M059J (cell line): ENCODE measurements at places on chromosomes 7 and 10.

GRCh38 chr7:130232209-130232608 is 24.5 kb downstream of the SSMEM1 start:
- DNase-seq: no peak

DNA sequence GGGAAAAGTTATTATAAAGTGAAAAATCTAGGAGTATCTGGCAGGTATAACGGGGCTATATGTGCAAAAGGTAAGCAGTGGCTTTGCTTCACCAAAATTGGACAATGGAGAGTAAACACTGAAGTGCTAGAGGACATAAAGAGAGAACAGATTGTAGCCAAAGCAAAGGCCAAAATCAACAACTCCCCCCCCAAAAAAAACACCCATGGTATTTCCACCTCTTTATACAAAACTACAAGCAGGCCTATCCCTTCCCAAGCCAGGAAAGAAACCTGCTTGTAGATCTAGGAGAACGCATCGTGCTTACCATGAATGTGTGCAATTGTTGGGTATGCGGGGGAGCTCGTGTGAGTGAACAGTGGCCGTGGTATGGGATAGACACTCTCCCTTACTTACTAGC is 9.2 kb upstream of the AKR1B1 start:
- DNase-seq: no peak

GRCh38 chr7:24720283-24720682 is 37.0 kb downstream of the GSDME start:
- no peak for DNase-seq

- DNase-seq: no peak
These were observed 11.7 kb upstream of the ZNF862 start for GRCh38 chr7:149826344-149827088.

GRCh38 chr10:87622314-87623004 is 37.2 kb upstream of the PAPSS2 start:
- DNase-seq: no peak

GRCh38 chr10:99775850-99776249 is 6.6 kb upstream of the ABCC2 start:
- DNase-seq: peak; percentile 84

DNA sequence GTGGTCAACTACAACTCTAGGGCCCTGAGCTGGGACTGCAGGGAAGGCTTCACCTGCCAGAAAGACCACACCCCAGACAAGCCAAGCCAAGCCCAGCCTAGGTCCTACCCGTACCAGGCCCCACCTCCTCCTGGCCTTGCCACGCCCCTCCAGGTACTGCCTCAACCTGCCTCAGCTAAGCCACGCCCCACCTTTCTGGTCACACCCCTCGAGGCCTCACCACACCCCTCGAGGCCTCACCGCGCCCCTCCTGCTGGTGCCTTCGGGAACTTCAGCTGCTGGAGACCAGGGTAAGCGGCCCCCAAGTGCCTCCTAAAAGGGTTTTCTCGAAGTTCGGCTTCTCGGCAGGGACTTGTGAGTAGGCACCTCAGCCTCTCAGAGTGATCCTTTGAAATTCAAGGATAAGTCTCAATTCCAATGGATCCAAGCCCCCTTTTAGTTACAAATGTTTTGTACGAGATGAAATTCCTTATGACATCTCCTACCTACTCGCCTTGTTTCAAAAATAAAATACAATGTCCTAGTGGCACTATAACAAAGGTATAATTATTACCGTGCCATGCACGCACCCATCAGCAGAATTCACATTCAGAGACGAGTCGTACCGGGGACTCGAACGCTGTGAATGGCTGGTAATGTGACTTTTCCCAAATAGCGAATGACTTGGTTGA is 171.2 kb downstream of the ARHGAP21 start:
- no peak for DNase-seq

- peak; percentile 75 for DNase-seq
These were observed 5.2 kb upstream of the CAMK2G start for GRCh38 chr10:73879296-73880173.

GRCh38 chr10:93221171-93221496 is 147.4 kb downstream of the CYP26A1 start:
- DNase-seq: no peak

GRCh38 chr7:129665013-129665401 is 53.5 kb downstream of the NRF1 start:
- DNase-seq: peak; percentile 99

GRCh38 chr7:12161146-12161545 is 49.9 kb upstream of the TMEM106B start:
- no peak for DNase-seq

DNA sequence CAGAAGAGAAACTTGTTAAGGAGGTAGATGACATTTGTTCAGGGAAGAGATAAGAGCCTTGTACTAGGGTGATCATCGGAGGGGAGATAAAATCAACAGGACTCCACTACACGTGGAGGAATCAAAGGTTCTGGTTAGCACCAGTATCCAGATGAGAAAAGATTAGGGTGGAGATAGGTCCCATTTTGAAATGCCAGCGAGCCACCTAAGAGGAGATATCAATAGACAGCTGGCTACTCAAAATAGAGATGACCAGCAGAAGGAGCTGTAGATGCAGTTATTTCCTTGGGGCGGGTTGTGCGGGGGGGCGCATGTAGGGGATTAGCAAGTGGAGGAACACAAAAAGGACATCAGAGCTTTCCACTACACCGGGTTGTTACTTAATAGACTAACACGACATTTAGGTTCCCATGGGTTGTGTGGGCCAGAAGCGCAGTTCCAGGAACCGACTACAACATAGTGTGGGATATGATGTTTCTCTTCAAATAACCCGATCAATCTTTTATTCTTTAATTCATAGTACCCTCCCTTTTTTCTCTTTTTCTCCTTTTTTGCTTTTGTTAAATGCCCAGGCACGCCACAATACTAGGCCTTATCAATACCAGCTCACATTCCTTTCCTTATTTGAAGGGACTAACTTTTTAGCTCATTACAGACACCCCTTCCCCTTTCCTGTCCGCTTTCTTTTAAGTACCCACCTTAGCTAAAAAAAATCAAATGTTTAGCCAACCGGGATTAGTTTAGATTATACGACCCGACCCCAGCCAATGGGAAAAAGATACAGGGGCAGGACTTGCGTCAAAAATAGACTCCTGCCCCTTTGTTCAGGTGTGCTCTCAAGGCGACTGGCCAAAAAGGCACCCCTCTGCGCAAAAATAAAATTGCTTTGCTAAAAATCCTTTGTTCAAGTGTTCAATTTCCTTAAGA is 2.0 kb upstream of the KIF11 start:
- peak; percentile 46 for DNase-seq

DNA sequence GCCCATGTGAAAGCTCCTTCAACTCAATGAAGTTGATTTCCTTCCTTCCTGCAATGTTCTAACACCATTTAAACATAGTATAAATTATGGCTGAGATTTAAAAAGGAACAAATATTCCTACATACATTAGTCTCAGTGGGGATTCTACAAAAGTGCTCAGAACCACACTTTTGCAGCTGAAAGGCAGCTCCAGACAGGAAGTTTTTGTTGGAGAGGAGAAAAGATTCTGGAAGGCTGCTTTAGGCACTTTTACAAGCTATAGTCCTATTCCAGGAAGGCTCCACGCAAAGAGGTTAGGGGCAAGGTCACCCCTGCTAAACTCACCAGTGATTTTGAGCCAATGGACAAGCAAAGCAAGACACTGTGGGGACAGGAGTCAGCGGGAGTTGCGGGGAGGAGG is 179.2 kb upstream of the CDCA7L start:
- DNase-seq: no peak

DNA sequence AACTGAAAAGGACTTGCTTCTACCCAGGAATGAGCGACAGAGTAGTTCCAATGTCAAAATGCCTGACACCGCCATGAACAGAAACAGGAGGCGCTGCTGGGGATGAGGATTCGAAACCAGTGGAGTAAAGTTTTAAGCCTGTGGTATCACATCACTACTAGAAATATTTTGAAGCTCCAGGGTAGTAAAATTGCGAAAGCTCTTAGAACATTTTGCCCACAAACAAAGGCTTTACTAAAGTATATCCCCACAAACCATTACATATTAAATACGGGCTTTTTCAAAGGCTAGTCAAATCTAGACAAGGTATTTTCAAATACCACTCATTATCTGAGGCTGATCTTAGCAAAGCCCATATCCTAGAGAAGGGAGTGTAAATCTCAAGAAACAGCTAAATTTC is 2.4 kb downstream of the PRDX3 start:
- no peak for DNase-seq

GRCh38 chr10:8056871-8057331 is 2.4 kb downstream of the GATA3 start:
- DNase-seq: no peak

- no peak for DNase-seq
These were observed 94.8 kb upstream of the PPIF start for GRCh38 chr10:79252450-79252849.

- no peak for DNase-seq
These were observed 3.5 kb downstream of the TMEM273 start for GRCh38 chr10:49184642-49185111.

DNA sequence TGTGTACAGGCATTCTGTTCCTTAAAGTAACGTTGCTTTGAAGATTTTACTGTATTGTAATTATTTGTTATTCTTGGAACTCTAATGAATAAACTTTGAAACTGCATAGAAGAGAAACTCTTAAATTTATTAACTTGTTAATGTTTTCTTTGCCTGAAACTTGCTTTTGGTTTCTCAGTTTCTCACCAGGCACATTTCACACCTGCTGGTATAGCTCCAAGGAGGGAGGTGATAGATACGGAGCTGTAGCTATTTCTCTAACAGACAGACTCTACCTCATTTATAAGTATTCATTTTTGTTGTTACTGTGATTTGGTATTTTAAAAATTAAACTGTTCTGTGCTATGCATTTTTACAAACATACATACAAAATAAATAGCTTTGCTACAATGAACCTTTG is 32.7 kb downstream of the R3HCC1L start:
- DNase-seq: no peak

GRCh38 chr10:127998501-127999144 is 91.7 kb downstream of the PTPRE start:
- DNase-seq: no peak

GRCh38 chr10:125159486-125159931 is 854 bp downstream of the CTBP2 start:
- DNase-seq: peak; percentile 19

- DNase-seq: no peak
These were observed 132.1 kb downstream of the MACC1 start for GRCh38 chr7:20085086-20085485.

DNA sequence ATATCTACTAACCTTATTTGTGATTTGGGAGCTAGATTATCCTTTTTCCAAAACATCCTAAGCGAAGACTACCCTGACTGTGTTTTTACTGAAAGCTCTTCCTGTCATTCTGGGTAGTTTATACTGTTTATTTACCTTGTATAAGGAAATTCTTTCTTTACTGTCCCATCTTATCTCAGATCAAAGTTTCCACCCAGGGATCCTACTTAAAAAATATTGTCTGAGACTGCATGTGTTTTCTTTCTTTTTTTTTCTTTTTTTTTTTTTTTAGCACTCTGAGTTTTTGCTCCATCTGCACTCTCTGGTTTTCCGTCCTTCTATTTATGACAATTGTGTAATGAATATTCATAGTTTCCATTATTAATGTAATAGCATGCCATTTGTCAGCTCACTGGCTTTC is 26.5 kb downstream of the CDK14 start:
- DNase-seq: no peak

DNA sequence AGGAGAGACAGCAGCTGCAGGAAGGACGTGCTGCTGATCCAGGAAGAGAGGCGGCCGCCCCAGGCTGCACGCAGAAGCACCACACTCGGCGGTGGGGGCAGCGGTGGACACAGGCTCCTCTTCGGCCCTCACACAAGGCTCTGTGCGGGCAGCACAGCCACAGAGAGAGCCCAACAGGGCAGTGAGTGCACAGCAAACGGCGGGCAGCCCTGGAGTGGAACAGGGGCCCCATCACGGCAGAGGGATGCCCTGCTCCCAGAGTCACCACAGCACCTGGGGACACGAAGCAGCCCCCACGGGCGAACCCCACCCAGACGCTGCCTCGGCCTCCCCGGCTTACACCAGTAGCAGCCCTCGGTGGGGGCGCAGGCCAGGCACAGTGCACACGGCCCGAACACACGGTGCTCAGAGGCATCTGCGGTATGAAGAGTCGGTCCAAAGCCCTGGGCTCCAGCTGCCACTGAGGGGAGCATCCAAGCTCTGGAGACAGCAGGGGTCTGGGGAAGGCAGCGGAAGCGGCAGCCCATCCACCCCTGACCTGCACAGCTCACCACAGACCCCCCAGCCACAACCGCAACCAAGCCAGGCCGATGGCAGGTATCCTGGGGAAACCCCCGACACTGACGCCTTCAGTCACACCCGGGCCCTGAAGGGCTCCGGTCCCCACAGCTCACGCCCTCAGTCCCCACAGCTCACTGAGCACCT is 16.8 kb downstream of the NUDT1 start:
- no peak for DNase-seq

- DNase-seq: no peak
These were observed 10.3 kb upstream of the ATP6V0E2 start for GRCh38 chr7:149863500-149863899.

DNA sequence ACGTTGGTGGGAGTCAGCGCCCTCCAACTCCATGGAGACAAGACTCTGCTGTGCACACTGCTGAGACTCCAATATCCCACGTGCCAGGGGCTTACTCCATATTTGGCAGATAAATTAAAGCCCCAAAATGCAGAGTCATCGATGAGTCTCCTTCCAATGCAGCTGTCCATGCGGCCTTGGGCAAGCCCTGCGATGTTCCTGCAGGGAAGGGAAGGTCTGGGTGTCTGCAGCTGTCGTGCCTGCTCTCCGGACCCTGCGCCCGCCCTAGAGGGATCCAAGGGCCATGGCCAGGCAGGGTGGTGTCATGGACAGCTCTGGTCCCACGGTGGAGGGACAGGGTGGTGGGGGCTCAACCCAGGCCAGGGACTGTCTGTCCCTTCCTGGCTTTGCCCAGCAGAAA is 185.2 kb downstream of the PTPRN2 start:
- no peak for DNase-seq

GRCh38 chr7:135650831-135651573 is 11.3 kb upstream of the STMP1 start:
- peak; percentile 47 for DNase-seq
